Retinal pigment epithelial cell (primary cell): ENCODE measurements at places on chromosomes 11 and 22.

DNA sequence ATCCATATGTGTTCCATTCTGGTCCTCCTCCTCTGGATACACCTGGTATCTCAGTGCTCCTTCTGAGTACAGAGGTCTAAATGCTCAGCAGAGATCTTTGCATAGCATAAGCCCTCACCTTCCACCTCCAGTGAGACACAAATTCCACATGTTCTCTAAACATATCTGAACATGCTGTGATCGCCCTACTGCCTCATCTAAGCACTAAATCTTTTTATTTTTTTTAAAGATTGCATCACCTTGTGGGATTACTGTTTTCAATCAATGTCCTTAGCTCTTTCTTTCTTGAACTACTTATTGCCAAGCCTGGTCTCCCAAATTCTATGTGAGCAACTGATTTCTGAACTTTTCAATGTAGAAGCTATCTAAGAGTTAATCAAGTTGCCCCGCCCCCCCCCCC lies 113.4 kb downstream of the TRPC6 start:
- DNase-seq = no peak

- DNase-seq = no peak
These were observed 2.5 kb downstream of the OR56B4 start for GRCh38 chr11:6110011-6110410.

DNA sequence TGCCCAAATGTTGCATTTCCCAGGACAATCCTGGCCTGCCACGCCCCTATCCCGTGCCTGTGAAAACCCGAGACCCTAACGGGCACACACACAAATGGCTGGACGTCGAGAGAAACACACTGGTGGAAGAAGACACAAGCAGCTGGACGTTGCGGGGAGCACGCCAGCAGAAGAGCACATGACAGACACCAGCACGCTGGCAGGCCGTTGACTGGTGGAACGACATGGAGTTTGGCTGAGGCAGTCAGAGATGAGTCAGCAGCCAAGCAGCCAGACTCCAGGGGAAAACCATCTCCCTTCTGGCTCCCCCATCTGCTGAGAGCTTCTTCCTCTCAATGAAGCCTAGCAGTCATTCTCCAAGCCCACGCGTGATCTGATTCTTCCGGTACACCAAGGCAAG lies 606.7 kb upstream of the LRRC4C start:
- no peak for DNase-seq

DNA sequence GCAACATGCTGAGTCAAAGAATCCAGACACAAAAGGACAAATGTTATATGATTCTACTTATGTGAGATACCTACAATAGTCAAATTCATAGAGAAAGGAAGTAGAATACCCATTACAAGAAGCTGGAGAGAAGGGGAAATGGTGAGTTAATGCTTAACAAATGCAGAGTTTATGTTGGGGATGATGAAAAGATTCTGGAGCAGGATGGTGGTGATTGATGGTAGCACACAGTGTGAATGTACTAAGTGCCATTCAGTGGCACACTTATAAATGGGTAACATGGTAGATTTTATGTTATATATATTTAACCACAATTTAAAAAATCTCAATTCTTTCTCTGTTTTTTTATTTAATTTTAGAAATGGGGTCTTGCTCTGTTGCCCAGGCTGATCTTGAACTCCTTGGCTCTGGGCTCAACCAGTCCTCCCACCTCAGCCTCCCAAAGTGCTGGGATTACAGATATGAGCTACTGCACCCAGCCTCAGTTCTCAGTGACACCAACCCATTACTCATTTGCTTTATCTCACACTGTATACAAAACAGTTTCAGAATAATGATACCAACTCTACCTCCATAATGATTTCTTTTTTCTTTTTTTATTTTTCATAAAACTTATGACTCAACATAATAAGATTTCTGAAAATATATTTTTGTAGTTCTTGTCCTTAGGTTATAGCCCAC lies 9.6 kb upstream of the RELA start:
- DNase-seq = no peak

DNA sequence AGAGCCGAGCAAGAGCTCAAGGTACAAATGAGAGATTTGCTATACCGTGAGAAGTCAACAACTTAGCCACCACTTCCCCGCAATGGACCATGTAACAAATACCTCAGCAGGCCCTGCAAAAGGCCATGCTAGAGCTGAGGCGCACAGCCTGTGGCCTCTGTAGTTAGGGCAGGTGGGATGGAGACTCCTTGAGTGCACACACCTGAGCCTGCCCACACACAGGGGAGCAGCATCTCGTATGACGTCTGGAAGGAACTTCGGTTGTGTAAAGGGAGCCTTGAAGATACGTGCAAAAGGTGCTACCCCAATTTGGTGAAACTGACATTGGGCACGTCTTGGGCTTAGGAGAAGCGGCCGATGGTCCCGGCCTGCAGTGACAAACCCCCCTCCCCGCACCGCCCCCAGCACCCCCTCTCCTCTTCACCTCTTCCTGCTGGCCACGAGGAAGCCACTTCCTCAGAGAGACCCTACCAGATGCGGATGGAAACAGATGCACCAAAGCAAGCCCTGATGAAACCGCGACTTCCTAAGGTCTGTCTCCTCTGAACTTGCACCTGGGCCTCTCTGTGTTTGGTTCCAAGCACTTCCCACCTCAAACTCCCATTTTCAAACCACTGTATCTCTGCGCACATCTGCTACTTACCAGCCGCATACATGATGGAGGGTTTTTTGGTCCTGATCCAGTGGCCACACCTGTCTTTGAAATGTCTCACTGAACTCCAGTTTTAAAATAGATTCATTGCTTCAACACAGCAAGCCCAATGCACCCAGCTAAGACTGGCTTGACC lies 10.6 kb downstream of the CDPF1 start:
- no peak for DNase-seq

- DNase-seq = no peak
These were observed 23.8 kb downstream of the PHF21B start for GRCh38 chr22:44985906-44986527.
